ENCODE measurements at places on chromosomes 6 and 20. TPM values are rescaled to one million over a fixed set of nuclear protein-coding genes. Genes with fewer than 3 reads are reported as not detected.

Gene MMP24OS
- total RNA-seq = 32.8 TPM

Gene TAP2
- 35.8 TPM for total RNA-seq

Gene PHF10
- 89.5 TPM for total RNA-seq

Gene AVP
- total RNA-seq = not detected

Gene MRAP2
- total RNA-seq = 0.44 TPM

Gene EDN1
- total RNA-seq = 23.4 TPM

Gene RAD21L1
- not detected for total RNA-seq

Gene MTHFD1L
- total RNA-seq = 7.8 TPM

Measured in subcutaneous adipose tissue (tissue), 4 donors.